ENCODE measurements at places on chromosomes 6 and 20. TPM values are rescaled to one million over a fixed set of nuclear protein-coding genes. Genes with fewer than 3 reads are reported as not detected.

GRCh38 chr6:52230685-52231084 lies 13.6 kb downstream of the IL17F start:
- H3K36me3 ChIP-seq, result no peaks in the 10 kb centered on the region
- no peaks in the 10 kb centered on the region for H3K4me1 ChIP-seq
- H3K4me3 ChIP-seq, result no peak overlapping the region
- DNase-seq, result no peak
- no peaks in the 10 kb centered on the region for H3K27me3 ChIP-seq

DNA sequence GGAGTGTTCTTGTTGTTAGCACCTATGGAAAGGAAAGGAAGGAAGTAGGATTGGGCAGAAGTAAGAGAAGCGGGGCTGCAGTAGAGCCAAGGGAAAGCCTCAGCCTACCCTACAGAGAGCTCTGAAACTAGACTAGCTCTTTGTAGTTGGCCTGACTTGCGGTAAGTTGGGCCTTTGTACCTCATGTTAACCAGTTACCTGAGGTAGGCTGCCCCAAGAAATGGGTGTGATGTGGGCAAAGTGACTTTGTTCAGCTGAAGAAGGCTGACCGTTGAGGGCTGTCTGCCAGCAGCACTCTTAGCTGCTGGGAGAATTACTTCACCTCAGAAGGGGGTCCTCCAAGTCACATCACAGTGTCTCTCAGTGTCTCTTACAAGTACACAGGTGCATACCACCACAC lies 54.9 kb upstream of the FAM184A start:
- no peak for DNase-seq
- H3K4me3 ChIP-seq, result no peak overlapping the region
- H3K4me1 ChIP-seq, result peaks cover 19% of the 10 kb centered on the region
- H3K36me3 ChIP-seq, result no peaks in the 10 kb centered on the region

GRCh38 chr6:110900028-110900598 lies 25.5 kb downstream of the AMD1 start:
- no peaks in the 10 kb centered on the region for H3K4me1 ChIP-seq
- H3K27ac ChIP-seq, result no peak overlapping the region
- H3K27me3 ChIP-seq, result no peaks in the 10 kb centered on the region
- no peak for DNase-seq

- no peaks in the 10 kb centered on the region for H3K36me3 ChIP-seq
- peaks cover 7% of the 10 kb centered on the region for H3K4me1 ChIP-seq
- H3K27me3 ChIP-seq, result no peaks in the 10 kb centered on the region
- H3K27ac ChIP-seq, result no peak overlapping the region
- H3K4me3 ChIP-seq, result no peak overlapping the region
- no peak for DNase-seq
Measured at GRCh38 chr6:47057830-47058540, 15.9 kb upstream of the ADGRF1 start.

- no peaks in the 10 kb centered on the region for H3K27me3 ChIP-seq
- peaks cover 24% of the 10 kb centered on the region for H3K4me1 ChIP-seq
- no peak for DNase-seq
- peak overlapping the region; percentile 37 for H3K27ac ChIP-seq
Measured at GRCh38 chr20:23147964-23148730, 62.0 kb upstream of the CD93 start.

Gene HLA-DQB2
- not detected for total RNA-seq

Measured in Caco-2 (cell line).